ENCODE measurements at places on chromosomes 13 and 19. TPM values are rescaled to one million over a fixed set of nuclear protein-coding genes. Genes with fewer than 3 reads are reported as not detected.

MISP gene
- not detected for total RNA-seq

C19orf85 gene
- not detected for total RNA-seq

GJA3 gene
- 18.5 TPM for total RNA-seq

DNA sequence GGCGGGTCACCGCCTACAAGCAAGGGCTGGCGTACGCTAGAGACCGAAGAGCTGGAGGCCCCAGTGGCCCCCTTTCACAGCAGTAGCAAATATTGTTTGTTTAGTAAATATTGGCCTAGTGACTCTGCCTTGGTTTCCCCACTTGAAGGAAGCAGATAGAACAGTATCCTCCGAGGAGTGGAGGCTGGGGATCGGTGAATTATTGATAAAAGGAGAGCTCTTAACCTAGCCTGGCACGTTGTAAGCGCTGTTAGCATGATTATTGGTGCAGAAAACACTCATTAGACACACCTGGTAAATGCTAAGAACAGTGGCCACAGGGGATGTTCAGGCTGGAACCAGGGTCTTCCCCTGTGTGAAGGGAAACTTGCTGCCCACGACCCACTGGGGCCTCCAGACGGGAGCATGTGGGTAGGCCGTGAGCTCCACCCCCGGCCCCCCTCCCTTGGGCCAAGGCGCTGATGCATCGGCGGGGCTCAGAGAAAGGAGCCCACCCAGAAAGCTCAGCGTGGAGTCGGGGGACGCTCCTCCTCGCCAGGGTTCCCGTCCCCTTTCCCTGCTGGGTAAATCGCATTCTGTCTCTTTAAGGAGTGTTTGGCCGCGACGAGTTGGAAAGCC lies 2.3 kb downstream of the IER2 start:
- no peak for DNase-seq

DNA sequence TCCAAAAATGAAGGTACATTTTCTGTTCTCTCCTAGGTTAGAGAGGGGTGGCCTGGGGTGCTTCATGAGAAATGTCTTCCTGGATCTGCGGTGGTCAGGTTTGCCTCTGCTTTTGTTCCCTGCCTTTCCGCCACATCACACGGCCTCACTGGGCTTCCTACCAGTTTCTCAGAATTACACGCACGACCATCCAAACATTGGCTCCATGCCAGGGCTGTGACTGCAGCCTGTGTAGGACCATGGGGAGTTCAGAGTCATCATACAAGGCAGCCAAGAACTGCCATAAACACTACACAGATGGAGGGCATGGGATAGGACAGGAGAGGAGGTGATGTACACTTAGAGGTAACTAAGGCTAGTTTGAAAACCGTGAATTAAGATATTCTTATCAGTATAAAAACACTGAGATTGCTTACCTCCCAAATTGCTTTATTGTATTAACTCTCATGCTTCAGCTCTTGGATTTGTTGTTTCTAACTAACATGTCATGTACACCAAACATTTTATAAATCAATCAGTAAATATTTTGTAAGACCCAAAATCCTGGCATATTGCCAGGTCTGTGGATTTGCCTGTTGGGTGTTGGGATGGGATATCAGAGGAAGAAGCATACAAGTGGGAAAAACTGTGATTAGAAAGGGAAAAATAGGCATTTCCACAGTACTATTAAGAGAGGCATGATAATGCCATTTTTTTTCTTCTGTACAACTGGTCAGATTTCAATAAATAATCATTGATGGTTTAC lies 45.2 kb downstream of the CDADC1 start:
- DNase-seq, result peak; percentile 57

DNA sequence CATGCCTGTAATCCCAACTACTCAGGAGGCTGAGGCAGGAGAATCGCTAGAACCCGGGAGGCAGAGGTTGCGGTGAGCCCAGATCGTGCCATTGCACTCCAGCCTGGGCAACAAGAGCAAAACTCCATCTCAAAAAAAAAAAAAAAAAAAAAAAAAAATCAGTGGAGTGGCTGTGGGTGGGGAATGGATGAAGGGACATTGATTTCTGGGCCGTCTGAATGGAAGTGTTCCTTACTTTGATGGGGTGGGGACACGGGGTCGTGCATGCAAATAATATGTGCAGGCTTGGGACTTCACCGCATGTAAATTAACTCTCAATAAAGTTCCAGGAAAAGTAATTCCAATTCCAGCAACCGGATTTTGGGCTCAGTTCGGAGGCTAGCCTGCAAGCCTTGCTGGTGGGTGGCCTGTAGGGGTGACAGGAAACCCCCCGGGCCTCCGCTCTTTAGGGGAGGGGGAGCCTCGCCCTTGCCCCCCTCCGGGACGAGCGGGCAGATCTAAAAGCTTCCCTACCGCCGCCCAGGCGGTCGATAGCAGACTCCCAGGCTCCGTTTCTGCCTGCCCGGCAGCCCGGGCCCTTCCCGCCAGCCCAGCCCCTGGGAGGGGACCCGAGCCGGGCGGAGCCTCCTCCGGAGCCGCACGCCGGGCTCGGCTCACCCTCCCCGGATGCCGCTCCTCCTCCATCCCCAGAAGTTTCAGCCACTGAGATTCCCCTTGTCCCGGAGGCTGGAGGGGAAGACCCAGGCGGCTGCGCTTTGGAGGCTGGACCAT lies 48.0 kb upstream of the ADGRE5 start:
- DNase-seq, result peak; percentile 16

GRCh38 chr19:3039641-3040077 lies 10.6 kb upstream of the TLE2 start:
- no peak for DNase-seq

All from heart right ventricle (tissue), 16 donors.